ENCODE measurements at places on chromosomes 3 and 15.

- DNase-seq: no peak
Observed at GRCh38 chr15:27124287-27124871, 153.4 kb downstream of the GABRG3 start.

GRCh38 chr3:110133971-110134370 is 796.6 kb upstream of the DPPA4 start:
- DNase-seq: no peak

DNA sequence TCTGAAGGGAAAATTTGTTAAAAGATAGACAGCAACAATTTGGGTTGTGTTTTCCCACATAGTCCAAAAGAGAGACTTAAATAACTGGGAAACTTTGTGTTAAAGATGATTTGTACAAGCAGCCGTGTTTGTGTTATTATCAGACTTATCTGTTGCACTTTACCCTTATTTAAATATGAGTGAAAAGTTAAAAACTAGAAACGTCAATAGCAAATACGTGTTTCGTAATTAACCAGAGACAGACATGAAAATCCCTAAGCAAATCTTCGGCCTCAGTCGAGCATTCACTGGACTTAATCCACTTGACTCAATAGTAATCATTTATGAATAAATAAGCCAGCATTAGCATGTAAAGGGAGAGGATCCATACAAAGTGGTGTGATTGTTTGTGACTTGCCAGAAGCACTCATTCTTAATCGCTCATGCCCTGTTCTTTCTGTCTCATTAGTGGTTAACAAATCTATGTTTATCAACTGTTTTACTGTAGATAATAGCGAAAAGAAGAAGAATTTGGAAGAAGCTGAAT is 34.2 kb downstream of the BLM start:
- DNase-seq: no peak

DNA sequence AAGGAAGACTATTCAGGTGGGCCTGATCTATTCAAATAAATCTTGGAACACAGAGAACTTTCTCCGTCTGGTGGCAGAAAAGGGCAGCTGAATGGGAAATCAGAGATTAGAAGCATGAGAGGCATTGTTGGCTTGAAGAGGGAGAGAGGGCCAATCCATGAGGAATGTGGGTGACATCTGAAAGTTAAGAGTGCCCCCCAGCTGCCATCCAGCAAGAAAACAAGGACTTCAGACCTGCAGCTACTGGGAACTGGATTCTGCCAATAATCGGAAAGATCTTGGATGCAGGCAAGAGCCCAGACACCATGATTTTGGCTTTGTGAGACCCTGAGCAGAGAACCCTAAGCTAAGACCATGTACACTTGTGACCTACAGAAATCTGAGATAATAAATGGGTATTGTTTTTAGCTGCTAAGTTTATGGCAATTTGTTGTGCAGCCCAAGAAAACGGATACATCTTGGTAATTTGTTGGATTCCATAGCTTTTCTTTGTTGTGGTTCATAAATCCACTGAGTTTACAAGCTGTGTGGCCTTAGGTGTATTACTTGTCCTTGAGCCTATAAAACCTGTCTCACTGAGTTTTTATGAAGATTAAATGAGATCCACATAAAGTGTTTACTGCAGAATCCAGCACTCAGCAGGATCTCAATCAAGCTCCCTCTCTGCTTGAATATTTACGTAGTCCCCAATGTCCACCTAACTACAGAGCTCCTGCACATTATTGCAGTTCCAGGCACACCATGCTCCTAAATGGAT is 82.1 kb upstream of the PRTG start:
- no peak for DNase-seq

DNA sequence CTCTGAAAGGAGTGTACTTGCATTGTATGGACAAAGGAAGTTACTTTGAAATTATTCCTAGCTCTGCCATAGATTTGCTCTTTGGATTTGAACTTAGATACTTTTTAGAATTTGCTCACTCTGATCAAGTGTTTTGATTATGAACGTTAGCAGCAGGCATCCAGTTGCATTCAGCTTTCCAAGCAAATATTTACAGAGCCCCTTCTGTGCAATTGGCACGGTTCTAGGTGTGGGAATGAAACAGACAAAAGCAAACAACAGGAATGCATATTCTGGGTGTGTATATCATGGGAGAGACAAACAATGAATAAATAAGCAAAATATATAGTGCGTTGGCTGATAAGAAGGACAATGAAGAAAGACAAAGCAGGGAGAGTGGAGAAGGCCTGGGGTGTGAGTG is 125.5 kb upstream of the ADAMTS9 start:
- no peak for DNase-seq

- no peak for DNase-seq
Observed at GRCh38 chr3:193879864-193880242, 256.1 kb upstream of the HES1 start.

GRCh38 chr15:51226576-51227210 is 111.7 kb downstream of the CYP19A1 start:
- no peak for DNase-seq

DNA sequence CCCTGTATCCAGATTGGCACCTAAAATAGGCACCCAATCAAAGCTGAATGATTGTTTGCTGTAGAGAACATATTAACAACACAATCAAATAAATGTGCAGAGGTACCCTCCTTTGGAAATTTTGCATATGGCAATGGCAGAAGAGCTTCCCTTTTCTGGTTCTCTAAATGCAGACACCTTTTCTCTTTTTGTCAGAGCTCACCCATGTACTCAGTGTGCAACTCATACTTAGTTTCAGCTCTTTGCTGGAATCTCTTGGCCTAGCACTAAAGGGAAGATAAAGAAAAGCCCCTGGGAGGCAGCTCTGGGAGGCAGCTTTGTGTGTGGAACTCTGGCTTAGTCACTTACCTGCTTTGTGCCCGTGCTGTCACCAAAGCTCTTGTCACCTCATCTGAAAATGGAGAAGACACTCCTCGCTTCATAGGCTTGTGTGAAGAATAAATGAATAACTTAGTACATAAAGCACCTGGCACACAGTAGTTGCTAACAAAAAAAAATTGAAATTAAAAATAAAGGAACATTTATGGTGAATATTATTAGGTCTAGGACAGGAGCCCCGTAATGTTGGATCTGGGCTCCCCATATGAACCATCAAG is 28.8 kb downstream of the ST6GAL1 start:
- no peak for DNase-seq

- no peak for DNase-seq
Observed at GRCh38 chr15:90033006-90033405, 31.9 kb downstream of the ZNF710 start.

DNA sequence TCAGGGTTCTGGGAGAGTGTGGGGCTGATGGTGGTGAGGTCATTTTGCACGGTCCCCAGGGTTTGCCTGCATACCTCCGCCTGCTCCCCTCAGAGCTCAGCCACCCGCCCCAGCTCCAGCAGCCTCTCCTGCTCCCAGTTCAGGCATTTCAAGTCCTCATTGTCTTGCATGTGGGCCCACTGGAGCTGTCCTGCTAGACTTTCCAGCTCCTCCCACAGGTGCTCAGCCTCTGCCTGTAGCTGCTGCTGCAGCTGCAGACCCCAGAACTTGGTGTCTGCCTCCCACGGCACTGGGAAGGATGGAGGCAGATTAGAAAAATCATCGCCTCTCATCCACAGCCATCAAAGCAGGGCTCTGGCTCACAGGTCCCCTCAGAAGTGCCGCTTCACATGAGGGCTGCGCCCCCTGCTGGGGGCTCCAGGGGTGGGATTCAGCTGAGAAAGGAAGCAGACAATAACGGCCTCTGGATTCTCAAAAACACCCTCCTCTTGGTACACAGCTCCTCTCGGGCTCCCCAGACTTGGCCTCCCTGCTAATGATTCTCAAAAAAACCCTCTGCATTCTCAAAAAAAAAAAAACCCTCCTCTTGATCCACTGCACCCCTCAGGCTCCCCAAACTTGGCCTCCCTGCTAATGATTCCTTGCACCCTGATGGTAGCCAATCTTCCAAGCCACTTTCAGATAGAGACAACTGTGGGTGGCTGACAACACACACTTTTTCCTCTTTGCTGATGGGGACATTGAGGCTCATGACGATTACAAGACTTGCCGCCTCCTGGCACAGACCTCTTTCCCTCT is 89.3 kb upstream of the C2CD4B start:
- no peak for DNase-seq

DNA sequence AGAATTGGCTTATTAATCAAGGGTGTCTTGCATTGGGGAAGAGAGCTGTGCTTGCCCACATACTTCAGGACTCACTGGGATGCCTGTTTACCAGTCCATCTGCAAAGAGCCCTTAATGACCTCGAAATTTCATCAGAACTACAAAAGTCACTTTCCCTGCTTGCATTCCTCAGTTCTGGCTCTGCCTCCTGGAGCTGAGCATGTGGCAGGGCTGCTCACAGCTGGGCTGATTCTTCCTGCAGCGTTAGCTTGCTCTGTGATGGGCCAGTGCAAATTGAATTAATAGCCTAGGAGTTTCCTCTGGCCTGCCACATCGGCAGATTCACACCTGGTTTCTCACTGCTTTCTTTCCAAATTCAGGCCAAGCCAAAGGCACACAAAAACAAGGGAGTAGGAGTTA is 108.9 kb downstream of the DUT start:
- DNase-seq: no peak

GRCh38 chr15:47718497-47719437 is 1.5 kb downstream of the SEMA6D start:
- no peak for DNase-seq

GRCh38 chr3:195148549-195148948 is 122.4 kb downstream of the XXYLT1 start:
- no peak for DNase-seq

- no peak for DNase-seq
Observed at GRCh38 chr3:100932491-100932890, 60.7 kb downstream of the ABI3BP start.

DNA sequence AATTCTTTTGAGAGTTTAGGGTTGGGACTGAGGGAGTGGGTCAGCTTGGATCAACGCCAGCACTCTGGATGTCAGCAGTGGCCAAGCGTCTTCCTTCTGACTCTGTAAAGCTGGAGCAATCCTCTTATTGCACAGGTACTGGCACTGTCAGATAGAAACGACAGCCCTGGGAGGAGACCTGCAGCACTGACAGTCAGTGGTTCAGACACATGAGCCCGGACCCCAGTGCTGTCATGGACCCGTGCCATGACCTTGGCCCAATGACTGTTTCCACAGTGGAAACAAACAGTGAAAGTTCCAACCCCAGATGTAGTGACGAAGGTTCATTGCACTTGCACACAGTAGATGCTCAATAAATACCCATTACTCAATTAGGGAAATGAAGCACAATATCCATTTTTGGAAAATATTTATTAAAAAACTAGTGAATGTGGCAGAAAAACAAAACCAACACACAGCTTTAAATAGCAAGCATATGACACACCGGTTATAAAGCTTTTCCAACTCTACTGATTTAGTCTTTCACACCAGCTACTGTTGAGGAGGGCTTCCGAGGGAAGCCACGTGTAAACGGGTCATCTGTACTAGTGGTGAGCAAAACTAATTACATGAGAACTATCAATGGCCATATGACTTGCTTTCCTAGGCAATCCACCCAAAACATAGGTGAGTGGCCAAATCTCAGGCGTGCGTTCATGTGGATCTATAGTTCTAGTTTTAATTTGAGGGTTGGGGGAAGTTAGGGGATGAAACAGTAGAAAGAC is 22.1 kb downstream of the SIAH2 start:
- no peak for DNase-seq

DNA sequence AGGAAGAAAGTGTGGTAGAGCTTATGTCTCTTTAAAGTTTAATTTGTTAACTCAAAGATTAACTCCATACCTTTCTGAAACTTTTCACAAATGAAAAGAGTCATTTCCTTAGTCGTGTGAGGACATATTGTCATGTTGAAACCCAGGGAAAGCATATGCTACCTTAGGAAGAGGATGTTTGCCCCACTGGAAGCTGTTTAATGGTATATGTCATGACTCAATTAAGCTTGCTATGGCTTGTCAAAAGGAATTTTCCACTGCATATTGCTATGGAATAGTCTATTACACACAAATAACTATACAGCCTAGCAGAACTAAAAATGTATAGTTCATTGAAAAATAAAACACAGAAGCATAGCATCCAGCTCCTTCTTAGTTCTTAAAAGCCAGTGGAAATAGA is 69.9 kb downstream of the NSUN3 start:
- no peak for DNase-seq

GRCh38 chr15:62121273-62122015 is 43.6 kb downstream of the C2CD4B start:
- no peak for DNase-seq

DNA sequence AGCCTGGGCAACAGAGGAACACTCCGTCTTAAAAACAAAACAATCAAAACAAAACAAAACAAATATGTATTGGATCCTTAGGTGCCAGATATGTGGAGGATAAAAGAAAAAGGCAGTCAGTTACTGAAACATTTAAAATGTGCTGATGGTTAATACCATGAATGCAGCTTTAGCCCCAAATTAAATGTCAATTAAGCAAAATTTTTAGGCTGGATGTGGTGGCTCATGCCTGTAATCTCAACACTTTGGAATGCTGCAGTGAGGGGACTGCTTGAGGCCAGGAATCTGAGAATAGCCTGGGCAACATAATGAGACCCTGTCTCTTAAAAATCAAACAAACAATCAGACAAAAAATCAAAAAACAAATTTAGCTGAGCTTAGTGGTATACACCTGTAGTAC is 8.5 kb upstream of the CHMP2B start:
- DNase-seq: no peak

DNA sequence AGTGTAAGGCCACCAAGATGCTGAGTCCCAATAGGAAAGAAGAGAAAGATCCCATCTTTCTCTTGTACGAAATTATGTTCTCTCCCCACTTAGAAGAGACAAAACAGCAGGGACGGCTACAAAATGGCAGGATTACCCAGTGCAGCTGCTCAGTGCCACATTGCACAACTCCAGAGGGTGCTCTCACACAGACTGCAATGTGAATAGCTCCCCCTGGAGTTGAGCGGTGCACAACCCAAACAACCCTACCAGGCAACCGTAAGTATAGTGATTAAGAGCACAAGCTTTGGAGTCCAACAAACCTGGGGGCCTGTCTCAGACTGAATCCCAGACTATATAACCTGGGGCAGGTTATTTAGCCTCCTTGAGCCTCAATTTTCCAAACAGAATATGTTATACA is 3.1 kb upstream of the BHLHE40 start:
- DNase-seq: peak; percentile 68

- no peak for DNase-seq
Observed at GRCh38 chr3:55445551-55445950, 41.6 kb downstream of the WNT5A start.

DNA sequence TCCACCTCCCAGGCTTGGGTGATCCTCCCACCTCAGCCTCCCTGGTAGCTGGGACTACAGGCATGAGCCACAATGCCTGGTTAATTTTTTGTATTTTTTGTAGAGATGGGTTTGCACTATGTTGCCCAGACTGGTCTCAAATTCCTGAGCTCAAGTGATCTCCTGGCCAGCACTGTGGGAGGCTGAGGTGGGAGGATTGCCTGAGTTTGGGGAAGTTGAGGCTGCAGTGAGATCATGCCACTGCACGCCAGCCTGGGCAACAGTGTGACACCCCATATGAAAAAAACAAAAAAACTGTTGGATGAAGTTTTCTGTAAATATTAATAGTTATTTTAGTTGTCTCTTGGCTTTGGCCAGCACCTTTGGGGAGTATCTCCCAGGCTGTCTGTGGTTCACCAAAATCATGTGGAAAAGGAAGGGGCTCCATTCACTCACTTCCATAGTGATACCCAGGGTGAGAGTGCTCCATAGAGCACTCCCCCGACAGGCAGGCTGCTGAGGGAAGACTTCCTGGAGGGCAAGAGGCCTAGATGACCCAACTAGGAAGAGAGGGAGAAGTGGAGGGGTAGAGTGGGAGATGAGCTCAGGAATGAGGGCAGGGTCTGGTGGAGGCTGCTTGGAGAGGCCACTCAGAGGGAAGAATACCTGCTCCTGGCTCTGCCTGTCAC is 47.1 kb downstream of the CDC25A start:
- no peak for DNase-seq

Data from D721Med (cell line).